Right renal pelvis (tissue), 4 donors: ENCODE measurements at places on chromosomes 6 and 20. TPM values are rescaled to one million over a fixed set of nuclear protein-coding genes. Genes with fewer than 3 reads are reported as not detected.

GRCh38 chr6:36800223-36801076, 38.8 kb downstream of the CPNE5 start:
- no peak for DNase-seq

DNA sequence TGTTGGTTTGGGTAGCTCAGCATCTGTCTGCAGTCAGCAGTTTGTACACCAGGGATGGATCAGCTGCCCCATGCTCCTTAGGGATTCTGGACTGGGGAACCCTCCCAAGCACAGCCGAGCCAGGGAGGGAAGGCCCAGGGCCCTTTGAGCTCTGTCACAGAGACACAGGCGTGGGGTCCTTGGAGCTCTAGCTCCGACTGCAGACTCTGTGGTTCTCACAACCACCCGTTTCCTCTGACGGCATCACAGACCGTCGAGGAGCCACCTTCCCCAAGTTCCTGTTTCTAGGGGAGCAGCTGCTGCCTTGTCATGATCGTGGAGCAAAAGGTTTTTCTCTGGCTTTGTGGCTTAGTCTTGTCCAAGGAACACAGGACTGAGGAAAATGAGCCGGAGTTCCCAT, at the start of gene SLA2:
Gene SLA2, minus strand, starts transcription at position 199 of the 400 bp plus-strand sequence. CDS start 4,861 bp downstream, outside the sequence.
- no peak for DNase-seq

GRCh38 chr20:45834797-45835161, 1.2 kb downstream of the SNX21 start:
- no peak for DNase-seq

- no peak for DNase-seq
These were observed 28.1 kb upstream of the SCGN start for GRCh38 chr6:25623879-25624278.

The FOXA2 gene
- polyA plus RNA-seq, result not detected

The CDH4 gene
- polyA plus RNA-seq, result 8.9 TPM

- DNase-seq, result no peak
These were observed 118.1 kb upstream of the ENPP5 start for GRCh38 chr6:46288835-46289234.

The CLPSL1 gene
- 0.88 TPM for polyA plus RNA-seq

DNA sequence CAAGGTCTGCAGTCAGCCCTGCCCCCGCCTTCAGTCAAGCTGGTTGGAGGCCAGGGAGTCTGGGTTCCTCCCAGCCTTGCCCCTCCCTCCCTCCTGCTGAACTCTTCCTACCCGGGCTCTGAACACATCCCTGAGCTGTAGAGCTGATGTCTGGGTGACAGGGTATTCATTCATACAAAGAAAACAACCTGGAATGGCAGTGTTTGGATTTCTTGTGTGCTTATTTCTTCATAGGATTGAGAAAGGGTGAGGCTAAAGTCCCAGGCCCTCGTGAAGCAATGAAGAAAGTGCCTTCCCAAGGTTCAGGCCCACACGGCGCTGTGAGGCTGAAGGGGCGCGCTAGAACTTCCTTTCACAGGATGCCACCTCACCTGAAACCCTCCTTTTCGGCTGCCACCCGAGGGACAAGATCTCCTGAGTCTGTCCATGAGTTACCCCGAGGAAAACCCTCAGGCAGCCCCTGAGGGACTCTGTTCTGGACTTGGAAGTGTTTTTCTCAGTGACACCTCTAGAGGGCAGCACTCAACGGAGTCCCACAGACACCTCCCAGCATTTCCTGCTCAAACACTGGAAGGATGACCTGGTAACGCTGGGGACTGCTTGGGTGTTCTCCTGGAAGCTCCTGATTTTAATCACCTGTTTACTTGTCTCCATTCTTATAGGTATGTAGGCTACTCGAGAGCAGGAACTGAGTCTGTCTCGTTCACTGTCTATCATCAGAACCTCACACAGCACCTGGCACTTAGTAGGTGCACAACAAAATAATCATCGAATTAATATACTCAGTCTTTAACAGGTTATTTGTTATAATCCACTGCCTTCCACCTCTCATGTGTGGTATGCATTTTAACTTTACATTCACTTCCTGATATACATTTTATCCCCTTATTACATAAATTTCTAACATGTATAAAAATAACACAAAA, 11.8 kb upstream of the GSTA1 start:
- no peak for DNase-seq

DNA sequence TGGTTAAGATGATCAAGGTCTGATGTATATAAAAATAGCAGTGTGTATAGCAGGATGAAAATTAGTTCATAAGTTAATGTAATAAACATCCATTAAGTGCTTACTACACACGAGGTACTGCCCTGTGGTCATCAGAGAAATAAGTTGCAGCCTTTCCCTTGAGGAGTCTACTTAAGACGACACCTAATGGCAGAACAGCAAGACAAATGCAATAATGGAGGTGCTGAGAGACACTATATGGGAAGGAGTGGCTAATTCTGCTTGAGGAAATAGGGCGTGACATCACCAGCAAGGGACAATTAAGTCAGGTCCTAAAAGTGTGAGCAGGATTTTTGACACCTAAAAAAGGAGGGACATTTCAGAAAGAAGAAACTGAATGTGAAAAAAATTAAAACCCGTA, 75.2 kb downstream of the BACH2 start:
- DNase-seq, result no peak

The POLH gene
- 18.8 TPM for polyA plus RNA-seq

- DNase-seq, result no peak
These were observed 200.6 kb upstream of the MAP3K7 start for GRCh38 chr6:90787446-90787845.

DNA sequence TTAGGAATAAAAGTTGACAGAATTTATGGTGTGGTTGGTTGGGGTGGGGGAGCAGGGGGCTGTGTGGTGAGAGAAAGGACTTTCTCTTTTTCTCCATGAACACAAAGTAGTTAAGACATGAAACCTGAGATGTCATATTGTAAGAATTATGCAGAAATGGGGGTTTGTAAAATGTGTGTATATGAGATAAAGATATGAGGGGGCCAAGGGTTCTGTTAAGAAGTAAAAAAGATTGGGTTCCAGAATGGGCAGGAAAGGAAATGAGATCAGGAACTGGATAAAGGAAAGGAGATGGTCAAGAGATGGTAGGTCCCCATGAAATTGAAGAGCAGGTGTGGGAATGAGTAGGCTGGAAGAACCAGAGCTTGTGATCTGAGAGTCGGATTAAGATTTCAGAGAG, 9.7 kb downstream of the RNF146 start:
- no peak for DNase-seq

The RAB44 gene
- 0.09 TPM for polyA plus RNA-seq

- DNase-seq, result no peak
These were observed 53.2 kb downstream of the MRAP2 start for GRCh38 chr6:84086545-84087429.

GRCh38 chr6:134550604-134551003, 232.7 kb upstream of the SGK1 start:
- DNase-seq, result no peak

DNA sequence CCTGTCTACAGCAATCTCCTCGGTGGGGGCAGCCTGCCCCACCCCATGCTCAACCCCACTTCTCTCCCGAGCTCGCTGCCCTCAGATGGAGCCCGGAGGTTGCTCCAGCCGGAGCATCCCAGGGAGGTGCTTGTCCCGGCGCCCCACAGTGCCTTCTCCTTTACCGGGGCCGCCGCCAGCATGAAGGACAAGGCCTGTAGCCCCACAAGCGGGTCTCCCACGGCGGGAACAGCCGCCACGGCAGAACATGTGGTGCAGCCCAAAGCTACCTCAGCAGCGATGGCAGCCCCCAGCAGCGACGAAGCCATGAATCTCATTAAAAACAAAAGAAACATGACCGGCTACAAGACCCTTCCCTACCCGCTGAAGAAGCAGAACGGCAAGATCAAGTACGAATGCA, 19.4 kb downstream of the PRDM1 start:
- no peak for DNase-seq

- no peak for DNase-seq
These were observed 159.5 kb upstream of the KHDRBS2 start for GRCh38 chr6:62445521-62445920.

- DNase-seq, result no peak
These were observed 135.5 kb downstream of the WDR27 start for GRCh38 chr6:169566319-169566718.

The MUC21 gene
- polyA plus RNA-seq, result 0.01 TPM

- no peak for DNase-seq
These were observed 133.2 kb upstream of the LY86 start for GRCh38 chr6:6455272-6455671.

The ABHD16A gene
- polyA plus RNA-seq, result 53.3 TPM

GRCh38 chr20:37526238-37526838, 1.3 kb downstream of the BLCAP start:
- no peak for DNase-seq

GRCh38 chr6:147135211-147135681, 69.0 kb upstream of the STXBP5 start:
- DNase-seq, result no peak

DNA sequence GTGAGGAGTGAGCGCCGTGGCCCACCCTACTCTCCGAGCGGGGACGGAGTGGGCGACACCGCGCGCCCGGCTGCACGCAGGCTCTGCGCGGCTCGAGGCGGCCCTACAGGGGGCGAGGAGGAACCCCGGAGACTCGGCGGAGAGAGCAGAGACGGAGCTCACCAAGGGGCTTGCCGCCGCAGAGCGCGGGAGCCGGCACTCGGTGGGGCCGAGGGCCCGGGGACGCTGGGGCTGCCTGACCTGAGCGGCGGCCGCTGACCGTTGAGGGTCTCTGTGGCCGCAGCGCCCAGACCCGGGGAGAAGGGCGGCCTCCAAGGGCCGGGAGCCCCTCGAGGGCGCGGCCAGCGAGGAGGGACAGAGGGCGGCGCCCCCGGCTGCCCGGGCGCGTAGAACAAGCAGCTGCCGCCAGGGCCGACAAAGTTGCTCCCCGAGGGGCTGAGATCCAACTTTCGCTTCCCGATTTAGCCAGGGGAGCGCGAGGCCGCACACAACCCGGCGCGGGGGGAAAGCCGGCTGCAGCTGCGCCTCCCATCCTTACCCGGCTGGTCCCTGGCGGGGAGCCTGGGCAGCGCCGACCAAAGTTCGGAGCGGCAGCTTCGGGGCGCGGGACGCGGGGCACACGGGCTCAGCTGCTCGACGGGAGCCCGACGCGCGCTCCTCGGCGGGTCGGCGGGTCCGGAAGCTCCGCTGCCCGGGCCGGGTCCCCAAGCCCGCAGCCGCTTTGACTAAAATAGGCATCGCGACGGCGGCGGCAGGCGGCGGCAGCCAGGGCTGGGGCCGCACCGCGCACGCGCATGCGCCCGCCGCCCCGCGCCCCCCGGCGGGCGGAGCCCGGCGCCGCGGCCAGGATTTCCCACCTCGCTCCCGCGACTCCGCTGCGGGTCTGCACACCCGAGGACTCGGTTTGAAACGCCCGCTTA, 43.1 kb downstream of the POPDC3 start:
- peak; percentile 26 for DNase-seq

DNA sequence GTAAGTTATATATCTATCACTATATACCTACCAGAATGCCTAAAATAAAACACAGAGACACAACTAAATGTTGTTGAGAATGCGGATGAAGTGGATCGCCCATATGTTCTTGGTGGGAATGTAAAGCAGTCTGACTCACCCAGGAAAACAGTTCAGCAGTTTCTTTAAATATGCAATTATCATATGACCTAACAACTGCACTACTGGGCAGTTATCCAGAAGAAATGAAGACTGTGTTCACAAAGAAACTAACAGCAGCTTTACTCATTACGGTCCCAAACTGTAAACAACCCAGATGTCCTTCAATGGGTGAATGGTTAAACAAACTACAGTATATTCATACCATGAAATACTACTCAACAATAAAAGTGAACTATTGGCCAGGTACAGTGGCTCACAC, 14.3 kb upstream of the ZC3H12D start:
- no peak for DNase-seq

The ACSS1 gene
- polyA plus RNA-seq, result 31.0 TPM

GRCh38 chr6:25050356-25050755, 114.6 kb upstream of the RIPOR2 start:
- DNase-seq, result no peak

- no peak for DNase-seq
These were observed 55.1 kb downstream of the FKBP5 start for GRCh38 chr6:35633579-35634089.

The TCF21 gene
- polyA plus RNA-seq, result 170 TPM

GRCh38 chr6:4687989-4688947, 87.9 kb upstream of the CDYL start:
- no peak for DNase-seq
